Lung microvascular endothelial cell (primary cell): ENCODE measurements at places on chromosomes 16 and 17. TPM values are rescaled to one million over a fixed set of nuclear protein-coding genes. Genes with fewer than 3 reads are reported as not detected.

- DNase-seq = no peak
Observed at GRCh38 chr17:74451557-74451956, 14.9 kb upstream of the CD300A start.

- no peak for DNase-seq
Observed at GRCh38 chr16:18800293-18800692, 1.1 kb downstream of the ARL6IP1 start.

DNA sequence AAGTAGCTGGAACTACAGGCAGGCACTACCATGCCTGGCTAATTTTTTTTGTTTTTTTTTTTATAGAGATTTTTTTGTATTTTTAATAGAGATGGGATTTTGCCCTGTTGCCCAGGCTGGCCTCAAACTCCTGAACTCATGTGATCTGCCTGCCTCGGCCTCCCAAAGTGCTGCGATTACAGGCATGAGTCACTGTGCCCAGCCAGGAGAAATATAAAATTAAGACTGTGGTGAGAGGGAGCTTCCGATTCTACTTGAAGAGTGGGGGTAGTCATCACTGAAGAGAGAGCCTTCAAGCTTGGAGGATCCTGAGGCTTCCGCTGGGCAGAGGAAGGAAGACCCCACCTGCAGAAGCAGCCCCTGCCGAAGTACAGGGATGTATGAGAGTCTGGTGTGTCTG lies 34.4 kb upstream of the RGS9 start:
- DNase-seq = peak; percentile 27

DNA sequence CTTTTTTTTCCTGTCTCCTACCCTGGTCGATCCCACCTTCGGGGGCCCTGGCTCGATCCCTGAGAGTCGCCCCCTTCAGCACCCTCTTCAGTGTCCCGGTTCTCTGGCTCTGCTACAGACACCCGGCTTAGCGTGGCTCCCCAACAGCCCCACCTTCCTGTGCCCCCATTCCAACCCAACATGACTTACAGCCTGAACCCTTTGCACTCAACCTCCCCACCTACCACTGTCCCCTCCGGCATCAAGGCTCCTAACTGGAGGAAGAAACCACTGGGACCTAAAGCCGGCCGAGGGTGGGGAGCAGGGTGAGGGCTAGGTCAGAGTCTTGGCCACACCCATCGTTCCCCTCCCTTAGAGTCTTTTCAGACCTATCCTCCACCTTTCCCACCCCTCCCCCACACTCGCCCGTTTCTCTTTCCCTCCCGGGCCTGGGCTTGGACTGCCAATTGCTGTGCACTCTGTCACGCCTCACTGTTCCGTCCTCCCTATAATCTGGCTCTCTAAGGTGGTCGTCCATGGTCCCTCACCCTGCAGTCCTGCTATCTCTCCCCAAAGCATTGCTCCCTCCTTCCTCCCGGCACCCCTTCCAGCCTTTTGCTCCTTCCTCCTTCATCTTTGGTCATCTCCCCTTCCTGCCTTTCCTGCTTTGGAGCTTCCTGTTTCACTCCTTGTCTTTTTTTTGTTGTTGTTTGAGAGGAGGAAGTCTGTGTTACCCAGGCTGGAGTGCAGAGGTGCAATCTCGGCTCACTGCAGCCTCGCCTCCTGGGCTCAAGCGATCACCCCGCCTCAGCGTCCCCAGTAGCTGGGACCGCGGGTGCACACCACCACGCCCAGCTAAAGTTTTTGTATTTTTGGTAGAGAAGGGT lies 890 bp upstream of the CLDN7 start:
- DNase-seq = no peak

- no peak for DNase-seq
Observed at GRCh38 chr16:10136916-10137315, 45.3 kb downstream of the GRIN2A start.

- no peak for DNase-seq
Observed at GRCh38 chr17:66518108-66518507, 215.7 kb downstream of the PRKCA start.

ELAC2 gene
- 63.1 and 68.4 TPM in 2 replicates for total RNA-seq

DNA sequence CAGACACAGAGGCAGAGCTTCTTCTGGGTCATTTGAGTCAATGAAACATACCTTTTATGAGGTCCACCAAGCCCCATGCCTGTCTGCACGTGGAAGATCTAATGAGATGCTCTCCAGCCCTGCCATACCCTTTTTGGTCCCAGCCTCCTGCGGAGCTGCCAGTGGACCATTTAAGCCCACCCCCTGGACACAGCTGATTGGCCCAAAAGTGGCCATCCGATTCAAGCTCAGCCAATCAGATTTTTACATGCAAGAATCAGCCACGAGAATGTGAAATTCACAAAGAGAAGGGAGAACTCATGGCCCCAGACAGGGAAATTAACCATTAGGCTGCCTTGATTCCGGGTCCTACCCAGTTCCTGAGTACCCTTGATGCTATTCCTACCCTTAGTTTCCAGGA lies 231.0 kb upstream of the EEF2KMT start:
- DNase-seq = no peak

DNA sequence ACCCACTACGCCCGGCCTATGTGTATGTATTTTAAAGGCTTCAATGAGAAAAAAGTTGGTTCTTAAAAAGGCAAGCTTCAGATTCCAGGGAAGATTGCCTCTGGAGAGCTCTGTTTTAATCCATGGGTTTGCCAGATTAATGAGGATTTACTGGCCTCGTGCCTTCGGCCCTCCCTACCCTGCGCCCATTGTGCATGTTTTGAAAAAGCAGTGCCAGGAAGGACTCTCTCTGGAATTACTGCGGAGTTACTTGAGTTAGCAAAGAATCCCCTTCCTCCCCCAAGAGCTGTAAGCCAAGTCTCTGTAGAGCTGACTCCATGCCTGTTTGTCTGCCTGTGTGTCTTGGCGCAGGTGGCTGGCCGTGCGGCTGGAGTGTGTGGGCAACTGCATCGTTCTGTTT lies 98.9 kb downstream of the ABCC6 start:
- DNase-seq = no peak

DNA sequence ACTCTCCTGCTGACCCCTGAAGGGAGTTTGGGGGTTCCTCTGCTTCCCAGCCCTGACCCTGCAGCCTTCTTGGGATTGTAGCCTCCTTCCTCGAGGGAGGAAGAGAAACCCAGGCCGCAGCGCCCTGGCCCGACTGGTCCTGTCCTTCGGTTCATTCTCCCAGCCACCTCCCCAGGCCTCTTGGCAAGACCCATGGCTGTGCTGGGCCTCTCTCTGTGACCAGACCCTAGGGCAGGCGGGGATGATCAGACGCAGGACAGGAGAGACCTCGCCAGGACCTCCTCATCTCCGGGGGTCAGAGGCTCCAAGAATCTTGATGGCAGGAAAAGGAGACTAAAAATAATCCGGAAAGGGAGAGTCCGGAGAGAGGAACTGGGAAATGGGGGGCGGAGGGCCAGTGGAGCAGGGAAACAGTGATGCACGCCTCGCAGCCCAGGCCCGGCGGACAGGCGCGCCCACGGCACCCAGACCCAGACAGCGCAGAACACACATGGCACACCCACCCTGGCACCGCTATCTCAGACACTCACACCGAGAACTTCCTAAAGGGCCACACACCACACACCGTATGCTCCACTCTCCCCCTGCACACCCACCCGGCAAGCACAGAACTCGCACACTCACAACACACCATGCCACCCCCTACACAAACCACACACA lies 1.2 kb downstream of the ARHGEF15 start:
- peak; percentile 41 for DNase-seq

GP1BA gene
- total RNA-seq = not detected in 2 replicates

DNA sequence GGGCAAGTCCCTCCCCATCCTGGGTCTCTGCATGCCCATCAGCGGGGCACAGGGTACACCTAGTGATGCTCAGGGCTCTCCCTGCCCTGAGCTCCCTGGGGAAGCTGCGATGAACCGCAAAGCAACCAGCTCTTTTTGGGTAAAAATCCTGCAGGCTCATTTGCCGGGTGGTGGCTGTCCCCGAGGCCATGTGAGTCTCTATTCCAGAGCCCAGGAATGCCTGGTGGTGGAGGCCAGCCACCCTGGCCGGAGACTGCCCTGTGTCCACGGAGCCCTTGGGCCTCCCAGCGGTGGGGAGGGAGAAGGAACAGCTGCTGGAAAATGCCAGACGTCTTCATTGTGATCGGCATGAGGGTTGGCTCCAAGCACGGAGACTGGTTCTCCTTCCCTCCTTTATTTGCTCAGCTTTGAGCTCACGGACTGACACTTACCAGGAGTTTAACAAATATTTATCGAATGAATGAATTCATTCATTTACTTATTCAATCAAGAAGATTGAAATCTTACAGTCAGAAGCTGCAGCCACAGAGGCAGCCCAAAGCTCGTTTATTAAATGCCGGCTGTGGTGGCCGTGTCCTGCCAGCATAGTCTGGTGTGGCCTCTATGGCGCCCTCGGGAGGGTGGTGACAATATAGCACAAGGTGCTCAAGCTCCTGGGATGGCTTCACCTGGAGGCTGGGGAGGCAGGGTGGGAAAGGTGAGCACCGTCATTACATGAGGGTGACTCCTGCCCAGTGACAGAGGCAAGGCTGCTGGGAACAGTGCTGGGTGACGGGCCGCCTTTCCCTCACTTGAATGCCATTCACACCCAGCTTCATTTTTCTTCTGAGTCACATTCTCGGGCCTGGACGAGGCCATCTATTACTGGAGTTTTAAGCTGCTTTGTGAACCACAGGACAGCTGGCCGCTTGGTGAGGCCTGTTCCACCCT lies 31.1 kb upstream of the JPH3 start:
- peak; percentile 69 for DNase-seq

- no peak for DNase-seq
Observed at GRCh38 chr16:78485188-78485916, 385.9 kb downstream of the WWOX start.

DNA sequence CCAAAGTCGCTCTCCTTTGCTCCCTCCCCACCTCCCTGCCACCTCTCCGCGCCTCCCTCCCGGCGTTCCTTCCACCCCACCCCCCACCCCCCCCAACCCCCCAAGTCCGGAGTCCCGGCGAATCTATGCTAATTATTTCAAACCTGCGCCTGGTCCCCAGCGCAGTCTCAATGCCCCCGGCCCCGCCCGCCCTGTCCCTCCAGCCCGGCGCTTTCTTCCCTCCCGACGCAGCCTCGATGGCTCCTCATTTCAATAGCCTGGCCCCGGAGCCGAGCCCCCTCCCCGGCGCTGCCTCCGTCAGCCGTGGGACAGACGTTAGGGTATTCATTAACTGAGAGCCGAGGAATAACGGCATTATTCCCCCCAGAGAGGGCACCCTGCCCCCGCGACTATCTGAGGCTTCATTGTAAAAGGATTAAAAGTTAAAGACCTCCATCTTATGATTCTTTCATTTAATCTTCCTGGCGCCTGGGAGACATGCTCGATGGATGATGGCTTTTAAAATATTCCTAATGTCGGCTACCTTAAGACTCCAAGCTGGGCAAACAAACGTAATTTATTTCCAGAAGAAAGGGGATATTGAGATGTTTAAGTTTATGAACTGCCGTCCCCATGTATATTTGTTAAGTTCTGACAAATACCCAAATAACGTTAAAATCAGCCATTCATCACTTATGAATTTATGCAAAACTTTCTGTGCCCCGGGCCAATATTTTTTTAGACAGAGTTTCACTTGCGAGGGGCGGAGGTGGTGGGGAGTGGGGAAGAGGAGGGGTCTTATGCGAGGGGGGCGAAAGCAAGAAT lies 3.4 kb downstream of the NOG start:
- no peak for DNase-seq

GRCh38 chr16:47129755-47130435 lies 13.8 kb downstream of the NETO2 start:
- no peak for DNase-seq

- DNase-seq = peak; percentile 60
Observed at GRCh38 chr17:77126519-77126918, 14.2 kb upstream of the SEC14L1 start.

- no peak for DNase-seq
Observed at GRCh38 chr17:79080349-79080748, 5.7 kb downstream of the ENGASE start.

GRCh38 chr17:15648386-15648785 lies 28.9 kb upstream of the FBXW10B start:
- DNase-seq = peak; percentile 17

DNA sequence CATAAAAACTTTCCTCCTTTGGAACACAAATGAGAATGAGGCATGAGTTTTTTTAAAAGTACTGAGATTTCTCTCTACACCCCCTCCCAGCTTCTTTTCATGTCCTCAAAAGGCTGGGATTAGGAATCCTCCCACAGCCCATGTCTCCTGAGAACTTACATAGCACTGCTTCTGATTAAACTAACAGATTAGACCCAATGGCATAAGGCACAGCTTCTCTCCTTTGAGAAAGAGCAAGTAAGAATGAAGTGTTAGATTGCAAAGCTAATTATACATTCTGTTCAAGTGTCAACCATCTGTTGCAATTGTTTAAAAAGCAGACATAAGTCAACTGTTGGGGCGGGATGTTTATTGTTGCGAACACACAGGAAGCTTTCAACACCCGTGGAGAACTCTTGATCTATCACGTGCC lies 715.1 kb downstream of the CDH11 start:
- DNase-seq = no peak

BRIP1 gene
- 1.8 and 4.4 TPM in 2 replicates for total RNA-seq

CX3CL1 gene
- 2.0 and 2.8 TPM in 2 replicates for total RNA-seq

- peak; percentile 66 for DNase-seq
Observed at GRCh38 chr16:81004646-81005353, 1.9 kb downstream of the CMC2 start.

ADAM11 gene
- total RNA-seq = under 0.01 TPM in 2 replicates

- DNase-seq = no peak
Observed at GRCh38 chr17:60141111-60142018, 8.4 kb upstream of the CA4 start.

NPB gene
- total RNA-seq = under 0.01 TPM in 1 of 2 replicates, not detected in the other

DNA sequence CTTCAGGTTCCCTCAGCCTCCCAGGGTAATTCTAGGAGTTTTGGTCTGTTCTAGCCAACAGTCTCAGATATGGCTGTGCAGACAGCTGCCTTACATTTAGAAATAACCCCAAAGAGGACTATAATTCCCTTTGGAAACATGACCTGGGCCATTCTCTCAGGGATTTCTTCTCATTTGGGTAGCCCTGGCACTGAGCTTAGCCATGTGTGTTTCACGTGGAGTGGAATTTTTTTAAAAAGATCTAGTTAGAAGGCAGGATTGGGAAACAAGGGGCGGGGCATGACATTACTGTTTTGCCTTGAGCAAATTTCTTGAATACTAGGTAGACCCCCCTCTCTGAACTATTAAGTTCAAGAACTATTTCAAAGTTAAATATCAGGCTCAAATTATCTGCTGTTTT lies 29.6 kb upstream of the MRC2 start:
- no peak for DNase-seq

KRTAP4-3 gene
- total RNA-seq = not detected in 2 replicates

SLC13A2 gene
- not detected in 2 replicates for total RNA-seq

GRCh38 chr16:79229361-79229760 lies 371.2 kb downstream of the MAF start:
- no peak for DNase-seq

- DNase-seq = peak; percentile 66
Observed at GRCh38 chr16:10616756-10617640, 36.6 kb upstream of the EMP2 start.

GRCh38 chr17:65401561-65401960 lies 159.9 kb downstream of the AXIN2 start:
- DNase-seq = no peak

CD300E gene
- total RNA-seq = not detected in 2 replicates

BCO1 gene
- under 0.01 TPM in 1 of 2 replicates, not detected in the other for total RNA-seq
